ENCODE measurements at places on chromosomes 5 and 9.

- no peak for DNase-seq
Measured at GRCh38 chr9:109886041-109886440, 106.0 kb downstream of the PALM2AKAP2 start.

DNA sequence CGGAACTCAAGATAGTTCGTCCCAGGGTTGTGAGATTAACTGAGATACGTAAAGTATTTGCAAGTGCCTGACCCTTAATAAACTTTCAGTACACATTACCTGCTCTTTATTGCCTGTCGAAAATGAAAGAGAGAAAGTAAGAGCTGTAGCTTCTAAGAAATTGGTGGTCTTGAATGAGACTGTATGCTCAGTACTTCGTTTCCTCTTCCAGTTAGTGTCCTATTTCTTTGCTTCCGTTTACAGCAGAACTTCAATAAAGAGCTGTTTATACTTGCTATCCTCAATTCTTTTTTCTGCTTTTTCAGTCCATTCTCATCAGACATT, 534 bp downstream of the SRFBP1 start:
- peak; percentile 15 for DNase-seq

- DNase-seq = no peak
Measured at GRCh38 chr5:82863266-82863665, 213.9 kb downstream of the TMEM167A start.

- DNase-seq = peak; percentile 92
Measured at GRCh38 chr5:73312146-73312871, 136.3 kb downstream of the FOXD1 start.

DNA sequence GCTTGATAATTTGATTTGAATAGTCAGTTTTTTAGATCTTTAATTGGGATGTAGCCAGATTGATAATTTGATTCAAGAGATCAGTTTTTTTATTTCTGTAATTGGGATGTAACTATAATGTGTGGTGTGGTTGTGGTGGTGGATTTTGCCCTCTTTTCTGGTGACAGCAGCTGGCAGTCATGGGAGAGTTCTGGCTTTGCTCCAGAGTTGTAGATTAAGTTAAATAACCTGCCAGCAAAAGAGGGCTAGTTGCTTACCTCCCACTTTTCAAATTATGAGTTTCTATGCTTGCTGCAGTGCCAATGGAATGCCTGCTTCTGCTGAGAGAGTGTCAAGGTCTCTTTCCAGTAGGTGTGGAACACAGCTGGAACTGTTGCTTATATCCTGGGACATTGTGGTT, 315.1 kb downstream of the CCDC171 start:
- DNase-seq = no peak

- DNase-seq = no peak
Measured at GRCh38 chr5:50328193-50328729, 112.8 kb downstream of the EMB start.

DNA sequence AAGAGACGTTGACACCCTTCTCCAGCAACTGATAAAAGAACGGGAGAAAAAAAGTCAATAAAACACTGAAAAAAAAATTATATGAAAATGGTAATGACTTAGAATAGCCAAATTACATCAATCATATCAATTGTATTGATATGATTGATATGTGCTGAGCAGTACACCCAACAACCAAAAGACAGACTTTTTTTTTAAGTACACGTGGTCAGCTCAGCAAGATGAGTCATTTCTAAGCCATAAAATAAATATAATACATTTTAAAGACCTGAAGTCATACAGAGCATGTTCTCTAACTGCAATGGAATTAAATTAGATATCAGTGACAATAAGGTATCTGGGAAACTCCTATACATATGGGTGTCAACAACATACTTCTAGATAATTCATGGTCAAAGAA, 30.9 kb upstream of the OLFM1 start:
- DNase-seq = no peak

- no peak for DNase-seq
Measured at GRCh38 chr9:75707191-75707590, 183.3 kb upstream of the PCSK5 start.

- no peak for DNase-seq
Measured at GRCh38 chr5:154164249-154164581, 26.3 kb upstream of the GALNT10 start.

- DNase-seq = no peak
Measured at GRCh38 chr9:108224716-108225115, 631.1 kb downstream of the ACTL7B start.

DNA sequence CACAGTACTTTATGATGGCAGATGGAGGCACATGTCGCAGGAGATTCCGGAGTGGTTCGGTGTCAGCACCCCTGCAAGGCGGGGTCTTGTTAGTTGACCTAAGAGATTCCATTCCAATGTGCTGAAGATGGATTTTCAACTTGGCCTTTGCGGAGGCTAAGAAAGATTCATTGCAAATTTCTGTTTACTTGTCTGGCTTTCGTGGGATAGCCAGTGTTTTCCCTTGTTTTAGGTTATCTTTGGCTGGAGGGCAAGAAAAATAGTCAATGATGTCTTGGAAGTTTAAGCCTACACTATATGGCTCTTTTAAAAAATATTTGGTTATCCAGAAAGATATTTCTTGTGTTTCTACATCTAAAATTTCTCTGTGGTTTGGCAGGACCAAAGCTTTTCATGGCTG, 123.6 kb upstream of the PTCH1 start:
- no peak for DNase-seq

DNA sequence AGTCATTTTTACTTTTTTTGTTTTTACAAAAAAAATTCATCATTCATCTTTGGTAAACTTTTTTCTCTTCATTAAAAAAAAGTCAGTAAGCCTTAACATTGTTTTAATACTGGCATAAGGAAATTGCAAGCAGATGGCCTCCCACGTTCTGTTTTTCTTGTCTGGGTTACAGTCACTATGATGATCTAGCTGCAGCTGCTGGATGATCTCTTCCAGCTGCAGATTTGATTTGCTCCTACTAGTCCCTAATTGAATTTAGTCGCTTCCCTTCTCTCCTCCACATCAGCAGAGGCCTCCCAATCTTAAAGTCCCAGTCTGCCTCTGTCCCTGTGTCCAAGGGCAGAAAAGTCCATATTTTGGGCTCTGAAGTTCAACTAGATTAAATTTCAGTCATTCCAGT, 106.8 kb upstream of the PTGER4 start:
- DNase-seq = no peak

DNA sequence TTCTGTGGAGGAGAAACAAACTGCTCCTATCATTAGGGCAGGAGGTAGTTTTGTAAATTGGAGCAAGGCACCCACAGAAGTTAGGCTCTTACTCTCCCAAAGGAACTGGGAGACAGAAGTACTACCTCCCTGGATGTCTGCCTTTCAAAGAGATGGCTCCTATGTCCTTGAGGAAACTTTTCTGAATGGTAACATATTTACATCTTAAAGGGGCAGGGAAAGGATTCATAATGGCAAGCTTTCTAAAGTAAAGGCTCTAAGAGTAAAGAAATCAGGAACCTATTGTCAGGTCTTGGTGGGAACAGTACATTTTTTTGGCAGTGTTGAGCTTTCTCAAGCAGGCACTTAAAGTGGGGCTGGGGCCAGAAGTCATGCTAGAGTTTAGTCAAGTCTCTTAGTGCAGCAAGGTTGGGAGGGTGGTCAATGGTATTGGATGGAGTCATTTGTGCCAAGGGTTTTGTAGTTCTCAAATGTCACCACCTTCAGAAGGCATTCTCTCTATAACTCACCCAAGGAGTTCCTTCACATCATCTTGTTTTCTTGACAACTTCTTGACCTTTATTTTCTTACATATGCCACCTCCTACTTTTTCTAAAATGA, 26.3 kb upstream of the NDFIP1 start:
- DNase-seq = no peak

GRCh38 chr5:180105827-180106312, 34.3 kb upstream of the RNF130 start:
- peak; percentile 84 for DNase-seq

DNA sequence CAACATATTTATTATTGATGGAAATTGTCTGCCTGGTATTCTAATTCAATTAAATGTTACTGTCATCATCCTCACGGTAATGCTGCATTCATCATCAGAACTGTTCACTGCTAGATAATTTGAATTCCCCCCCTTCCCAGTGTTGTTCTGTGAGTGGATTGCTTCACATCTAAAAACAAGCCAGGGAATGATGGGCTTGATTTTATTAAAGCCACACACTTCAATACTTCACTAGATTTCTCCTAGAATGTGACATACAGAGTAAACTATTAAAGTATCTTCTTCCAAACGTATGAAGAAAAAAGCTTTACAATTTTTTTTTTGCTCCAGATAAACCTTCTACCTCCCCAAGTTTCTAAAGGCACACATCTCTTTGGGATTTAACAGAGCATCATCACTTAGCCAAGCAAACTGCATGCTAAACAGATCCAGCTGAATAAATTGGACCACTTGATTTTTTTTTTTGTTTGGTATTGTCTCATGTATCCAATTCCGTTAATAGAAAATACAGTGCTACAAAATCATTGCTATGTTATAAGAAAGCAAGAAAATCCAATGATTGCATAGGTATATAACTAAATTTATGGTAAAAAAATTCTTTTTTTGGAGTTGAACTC, 692.4 kb downstream of the MTRR start:
- DNase-seq = no peak

GRCh38 chr5:89313804-89314588, 431.0 kb upstream of the MEF2C start:
- peak; percentile 73 for DNase-seq

DNA sequence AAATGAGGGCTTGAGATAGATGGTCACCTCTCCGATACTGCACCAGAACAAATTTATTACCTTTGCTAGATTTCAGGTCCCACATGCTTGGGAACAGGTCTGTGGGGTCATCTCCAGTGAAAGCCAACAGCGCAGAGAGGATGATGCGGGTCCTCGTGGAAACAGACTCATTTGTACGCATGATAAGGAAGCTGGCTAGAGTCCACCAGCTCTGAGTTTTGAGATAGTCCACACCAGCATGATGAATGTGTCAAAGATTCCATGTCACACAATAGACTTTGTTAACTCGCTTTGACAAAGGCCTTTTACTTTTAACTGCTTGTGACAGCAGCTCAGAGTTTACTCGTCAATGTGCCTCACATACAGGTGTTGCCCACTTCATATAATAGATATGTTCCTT, 105.4 kb upstream of the TBCA start:
- DNase-seq = peak; percentile 90

GRCh38 chr9:29697011-29697410, 2123.7 kb upstream of the C9orf72 start:
- DNase-seq = no peak

GRCh38 chr5:158265931-158266700, 407.2 kb upstream of the CLINT1 start:
- no peak for DNase-seq

- DNase-seq = no peak
Measured at GRCh38 chr5:11902201-11902619, 2.0 kb downstream of the CTNND2 start.

- DNase-seq = peak; percentile 73
Measured at GRCh38 chr9:99822806-99823591, 1.3 kb downstream of the NR4A3 start.

DNA sequence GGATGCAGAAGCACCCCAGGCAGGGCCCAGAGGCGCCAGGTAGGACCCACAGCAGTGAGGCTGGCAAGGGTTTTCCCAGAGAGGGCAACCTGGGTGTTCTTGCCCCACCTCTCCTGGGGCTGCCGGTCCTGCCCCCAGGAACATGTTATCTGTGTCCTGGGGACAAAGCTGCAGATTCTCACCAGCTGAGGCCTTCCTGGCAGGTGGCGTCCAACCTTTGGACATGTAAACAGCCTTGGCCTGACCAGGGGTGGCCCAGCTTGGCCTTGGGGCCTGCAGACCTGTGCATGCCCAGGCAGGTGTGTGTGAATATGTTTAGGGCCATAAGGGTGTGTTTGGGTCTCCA, 101.8 kb upstream of the LARP1 start:
- DNase-seq = peak; percentile 53

DNA sequence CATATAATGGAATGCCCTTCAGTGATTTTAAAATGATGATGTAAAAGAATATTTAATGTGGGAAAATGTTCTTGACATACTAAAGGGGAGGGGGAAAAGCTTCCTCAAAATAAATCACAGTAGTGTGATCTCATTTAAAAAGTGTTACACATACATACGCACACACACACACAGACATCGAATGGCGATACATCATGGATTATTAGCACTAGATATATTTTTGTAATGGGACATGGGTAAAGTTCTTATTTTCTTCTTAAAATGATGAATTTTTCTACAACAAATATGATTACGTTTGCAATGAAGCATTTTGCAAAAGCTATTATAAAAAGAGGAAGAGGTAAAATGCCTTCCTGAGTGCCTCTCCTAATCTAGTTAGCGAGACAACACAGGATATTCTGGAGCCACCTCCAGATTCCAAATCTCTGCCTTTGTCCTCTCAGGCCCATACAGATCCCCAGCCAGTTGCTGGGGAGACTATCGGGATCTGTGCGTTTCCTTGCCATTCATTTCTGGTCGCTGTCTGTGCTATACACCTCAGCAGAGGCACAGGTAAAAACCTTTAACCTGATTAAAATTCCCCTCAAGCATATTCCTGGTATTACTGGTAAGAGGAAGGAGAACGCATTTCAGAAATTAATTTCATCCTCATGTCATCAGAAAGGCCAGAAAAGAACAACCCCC, 69.6 kb downstream of the SLC28A3 start:
- no peak for DNase-seq

- DNase-seq = no peak
Measured at GRCh38 chr5:77012601-77013000, 17.6 kb upstream of the AGGF1 start.

DNA sequence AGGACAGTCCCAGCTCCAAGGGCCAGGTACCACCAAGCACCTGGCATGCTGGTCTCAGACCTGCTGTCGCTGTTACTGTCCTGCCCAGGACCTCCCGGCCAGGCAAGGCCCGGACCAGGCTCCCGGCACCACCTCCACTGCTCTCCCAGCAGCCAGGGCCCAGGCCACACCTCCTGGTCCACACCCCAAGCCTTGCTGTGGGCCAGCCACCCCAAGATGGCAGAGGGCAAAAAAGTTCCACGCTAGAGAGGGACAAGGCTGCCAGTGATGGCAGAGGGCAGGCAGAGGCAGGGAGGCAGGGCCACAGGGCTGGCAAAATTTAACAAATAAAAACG, 1.1 kb downstream of the DNLZ start:
- DNase-seq = no peak

GRCh38 chr5:123047706-123048105, 11.2 kb upstream of the PPIC start:
- no peak for DNase-seq

- DNase-seq = no peak
Measured at GRCh38 chr9:34254966-34255825, 73.9 kb downstream of the KIF24 start.

GRCh38 chr5:35803191-35803651, 53.5 kb upstream of the IL7R start:
- DNase-seq = no peak
